Fibroblast of skin of scalp (primary cell): ENCODE measurements at places on chromosomes 2 and 18.
A peak's percentile ranks its signal among the peaks of the same experiment; 100 is the strongest.

DNA sequence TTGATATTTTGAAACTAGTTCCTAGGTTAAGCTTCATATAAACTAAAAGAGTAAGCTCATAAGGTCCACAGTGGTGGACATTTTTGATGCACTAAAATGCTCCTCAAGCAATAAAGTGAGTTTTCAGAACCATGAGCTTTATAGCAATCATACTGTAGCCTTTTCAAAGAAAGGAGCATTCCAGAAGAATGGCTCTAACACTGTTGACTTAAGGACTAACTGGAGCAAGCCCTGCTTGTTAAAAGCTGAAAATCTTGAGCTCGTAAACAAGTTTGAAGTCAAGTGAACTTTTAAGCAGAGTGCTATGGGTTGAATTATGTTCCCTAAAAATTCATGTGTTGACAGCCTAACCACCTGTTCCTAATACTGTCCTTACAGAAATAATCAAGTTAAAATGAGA lies 38.0 kb downstream of the KYNU start:
- no peak for DNase-seq

DNA sequence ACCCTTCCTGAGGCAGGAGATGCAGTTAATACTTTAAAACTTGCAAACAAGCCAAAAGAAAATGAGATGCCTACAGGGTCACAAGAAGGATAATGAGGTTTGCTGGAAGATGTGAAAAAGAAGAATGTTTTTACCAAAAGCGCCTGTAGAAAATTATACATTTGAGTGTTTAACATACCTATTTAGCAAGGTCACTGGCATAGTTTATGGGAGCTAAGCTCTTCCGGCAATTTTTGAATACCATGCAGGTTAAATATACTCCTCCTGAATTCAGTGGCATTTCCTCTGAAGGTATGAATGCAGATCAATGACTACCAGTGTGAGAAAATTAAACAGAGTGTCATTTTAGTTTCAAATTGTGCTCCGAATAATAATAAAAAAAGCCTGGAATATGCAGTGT lies 21.2 kb upstream of the MAP3K20 start:
- DNase-seq: peak; percentile 65

GRCh38 chr2:236257136-236257535 lies 7.1 kb downstream of the ASB18 start:
- DNase-seq: no peak

GRCh38 chr2:15471606-15472005 lies 89.5 kb downstream of the NBAS start:
- DNase-seq: no peak

GRCh38 chr2:120550282-120550681 lies 185.4 kb upstream of the GLI2 start:
- no peak for DNase-seq
